ENCODE measurements at places on chromosomes 6 and 20. TPM values are rescaled to one million over a fixed set of nuclear protein-coding genes. Genes with fewer than 3 reads are reported as not detected.

The IL17F gene
- not detected for total RNA-seq

The EPPIN gene
- total RNA-seq = not detected

The PAK1IP1 gene
- 6.5 TPM for total RNA-seq

The TMEM244 gene
- not detected for total RNA-seq

The ZC2HC1B gene
- total RNA-seq = not detected

The HCK gene
- 0.14 TPM for total RNA-seq

The CAGE1 gene
- 0.49 TPM for total RNA-seq

The PTCRA gene
- not detected for total RNA-seq

The CTCFL gene
- not detected for total RNA-seq

The SOBP gene
- 0.19 TPM for total RNA-seq

The CBLN4 gene
- not detected for total RNA-seq

The SLC12A5 gene
- total RNA-seq = 1.4 TPM

The CYP39A1 gene
- not detected for total RNA-seq

The VGLL2 gene
- not detected for total RNA-seq

The MOG gene
- not detected for total RNA-seq

The ZC3H12D gene
- total RNA-seq = 50.0 TPM

The RBCK1 gene
- 46.2 TPM for total RNA-seq

The SLC2A10 gene
- not detected for total RNA-seq

The DLK2 gene
- 0.56 TPM for total RNA-seq

The PCSK2 gene
- not detected for total RNA-seq

The BRD2 gene
- total RNA-seq = 333 TPM

The ECT2L gene
- total RNA-seq = not detected

The ZSCAN16 gene
- total RNA-seq = 6.0 TPM

The RAB44 gene
- 0.08 TPM for total RNA-seq

The OPRL1 gene
- total RNA-seq = 0.69 TPM

The EPB41L2 gene
- total RNA-seq = 12.0 TPM

The MDC1 gene
- 48.8 TPM for total RNA-seq

The EDN3 gene
- total RNA-seq = not detected

The PDE10A gene
- not detected for total RNA-seq

The TRAPPC3L gene
- not detected for total RNA-seq

The SMIM13 gene
- total RNA-seq = 5.4 TPM

The PNLDC1 gene
- not detected for total RNA-seq

The CRISP2 gene
- total RNA-seq = not detected

The TFAP2B gene
- total RNA-seq = not detected

The TMEM74B gene
- total RNA-seq = not detected

The HLA-A gene
- 2,151 TPM for total RNA-seq

The NR2E1 gene
- total RNA-seq = not detected

The ZSCAN26 gene
- total RNA-seq = 14.7 TPM

The ARMH2 gene
- total RNA-seq = not detected

The PCIF1 gene
- 118 TPM for total RNA-seq

The LRRC1 gene
- 0.47 TPM for total RNA-seq

The GSTA3 gene
- not detected for total RNA-seq

The SLC35B3 gene
- 2.1 TPM for total RNA-seq

The CCHCR1 gene
- 7.5 TPM for total RNA-seq

The C6orf58 gene
- not detected for total RNA-seq
